ENCODE measurements at places on chromosomes 2 and 18.

DNA sequence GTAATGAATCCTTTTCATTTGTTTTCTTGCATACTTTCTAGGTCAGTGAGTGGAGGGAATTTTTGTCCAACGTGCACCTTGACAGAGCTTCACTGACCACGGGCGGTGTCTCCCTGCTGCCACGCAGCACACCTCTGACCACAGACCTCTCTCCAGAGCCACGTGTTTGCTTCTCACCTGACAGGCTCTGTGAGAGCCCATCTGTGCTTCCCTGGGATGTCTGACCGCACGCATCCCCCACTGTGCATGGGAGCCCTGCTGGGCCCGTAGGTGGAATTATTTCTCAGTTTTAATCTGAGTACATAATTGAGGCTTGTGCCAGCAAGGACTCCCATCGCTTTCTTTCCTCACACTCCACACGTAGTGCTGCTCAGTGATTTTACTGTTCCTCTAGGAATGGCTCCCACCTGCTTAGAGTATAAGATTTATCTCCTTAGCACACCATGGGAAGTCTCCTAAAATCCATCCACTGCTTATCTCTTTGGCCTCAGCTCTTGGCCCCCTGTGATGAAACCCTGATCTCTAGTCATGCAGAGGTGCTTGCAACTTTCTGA, 482.6 kb downstream of the TSN start:
- no peak for DNase-seq

- DNase-seq = no peak
These were observed 5.8 kb upstream of the MTA3 start for GRCh38 chr2:42562474-42563144.

DNA sequence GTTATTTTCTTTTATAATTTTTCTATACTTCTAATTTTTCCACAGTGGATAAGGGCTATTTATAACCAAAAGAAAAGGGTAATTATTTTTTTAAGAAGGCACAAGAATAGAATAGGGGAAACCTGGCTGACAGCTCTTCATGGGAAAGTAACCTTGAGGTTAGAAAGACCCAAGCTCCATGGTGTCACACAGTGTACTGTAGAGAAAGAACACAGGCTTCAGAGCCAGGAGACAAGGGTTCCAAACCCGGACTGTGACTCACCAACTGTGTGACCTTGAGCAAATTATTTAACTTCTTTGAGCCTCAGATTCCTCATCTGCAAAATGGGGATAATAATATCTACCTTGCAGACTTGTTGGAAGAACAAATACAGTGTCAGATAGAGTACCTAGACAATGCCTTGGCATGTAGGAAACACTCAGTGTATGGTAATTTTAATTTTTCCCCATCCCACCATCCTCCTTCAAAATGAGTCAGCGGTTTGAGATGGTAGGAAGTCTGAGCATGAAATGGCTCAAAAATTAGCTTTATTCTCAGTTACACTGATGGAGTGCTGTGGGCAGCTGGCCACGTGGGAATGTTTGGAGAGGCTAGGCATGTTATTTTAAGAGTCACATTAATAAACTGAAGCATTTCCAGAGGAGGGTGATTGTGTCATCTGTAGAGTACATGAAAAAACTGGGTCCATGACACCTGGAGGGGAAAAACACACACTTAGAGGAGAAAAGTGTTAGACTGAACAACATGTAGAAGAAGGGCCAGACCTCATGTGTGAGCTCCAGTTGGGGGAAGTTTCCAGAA, 36.7 kb downstream of the TMEM37 start:
- DNase-seq = no peak

GRCh38 chr2:226720948-226721347, 78.7 kb downstream of the IRS1 start:
- DNase-seq = no peak

DNA sequence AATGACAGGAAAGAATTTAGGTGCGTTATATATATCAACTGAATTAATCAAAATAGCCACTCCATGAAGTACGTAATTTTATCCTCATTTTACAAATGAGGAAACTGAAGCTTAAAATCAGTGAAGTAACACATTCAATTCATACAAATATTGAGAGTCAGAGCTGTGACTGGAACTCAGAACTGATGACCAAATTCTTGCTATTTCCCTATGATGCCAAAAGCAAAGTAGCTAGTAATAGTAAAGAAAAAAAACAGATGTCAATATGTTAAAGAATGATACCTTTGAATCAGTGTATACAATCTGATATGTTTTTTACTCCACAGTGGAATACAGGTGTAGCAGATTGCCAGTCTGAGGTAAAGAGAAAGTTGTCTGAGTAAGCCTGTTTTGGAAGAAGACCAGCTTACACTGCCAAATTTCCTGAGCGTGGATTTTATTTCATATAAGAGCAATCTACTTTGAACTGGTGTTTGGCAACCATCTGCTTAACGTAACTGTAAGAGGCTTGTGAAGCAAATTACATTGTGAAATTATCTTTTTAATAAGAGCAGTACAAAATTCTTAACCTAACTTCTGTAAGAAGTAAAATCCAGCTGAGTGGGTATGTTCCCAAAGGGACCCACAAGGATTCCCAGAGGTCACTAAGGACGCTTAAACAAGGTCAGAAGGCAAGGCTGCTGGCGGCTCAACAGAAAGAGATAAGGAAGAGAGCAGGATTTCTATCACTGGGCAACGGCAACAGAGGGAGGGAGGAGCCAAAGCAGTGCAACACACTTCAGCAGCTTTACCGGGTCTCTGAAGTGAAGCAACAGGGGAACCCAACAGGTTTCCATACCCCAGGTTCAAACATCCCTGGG, 85.6 kb downstream of the IKZF2 start:
- DNase-seq = no peak

DNA sequence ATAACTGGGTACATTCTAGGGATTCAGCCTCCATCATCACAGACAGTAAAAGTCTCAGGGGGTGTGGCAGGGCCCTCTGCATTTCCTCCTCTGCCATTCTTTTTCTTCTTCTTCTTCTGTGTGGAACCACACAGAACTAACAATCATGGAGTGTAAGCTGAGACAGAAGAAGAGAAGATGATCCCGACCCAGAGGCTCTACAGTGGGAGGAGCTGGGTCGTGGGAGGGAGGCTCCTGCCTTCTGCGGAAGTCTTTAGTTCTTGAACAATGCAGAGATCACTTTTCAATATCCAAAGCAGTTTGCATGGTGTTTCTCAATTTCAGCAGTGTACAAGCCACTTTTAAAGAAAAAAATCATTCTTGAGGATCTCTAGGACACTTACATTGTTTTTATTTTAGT, 80.9 kb downstream of the KCNS3 start:
- no peak for DNase-seq

DNA sequence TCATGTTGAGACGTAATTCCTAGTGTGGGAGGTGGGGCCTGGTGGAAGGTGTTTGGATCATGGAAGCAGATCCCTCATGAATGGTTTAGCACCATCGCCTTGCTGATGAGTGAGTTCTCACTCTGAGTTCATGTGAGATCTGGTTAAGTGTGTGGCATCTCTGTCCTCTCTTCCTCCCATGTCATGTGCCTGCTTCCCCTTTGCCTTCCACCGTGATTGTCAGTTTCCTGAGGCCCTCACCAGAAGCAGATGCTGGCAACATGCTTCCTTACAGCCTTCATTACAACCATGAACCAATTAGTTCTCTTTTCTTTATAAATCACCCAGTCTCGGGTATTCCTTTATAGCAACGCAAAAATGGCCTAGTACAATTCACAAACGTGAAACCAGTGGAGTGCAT, 14.6 kb upstream of the MCM6 start:
- DNase-seq = no peak

GRCh38 chr18:78726326-78727056, 253.1 kb upstream of the SALL3 start:
- DNase-seq = no peak

DNA sequence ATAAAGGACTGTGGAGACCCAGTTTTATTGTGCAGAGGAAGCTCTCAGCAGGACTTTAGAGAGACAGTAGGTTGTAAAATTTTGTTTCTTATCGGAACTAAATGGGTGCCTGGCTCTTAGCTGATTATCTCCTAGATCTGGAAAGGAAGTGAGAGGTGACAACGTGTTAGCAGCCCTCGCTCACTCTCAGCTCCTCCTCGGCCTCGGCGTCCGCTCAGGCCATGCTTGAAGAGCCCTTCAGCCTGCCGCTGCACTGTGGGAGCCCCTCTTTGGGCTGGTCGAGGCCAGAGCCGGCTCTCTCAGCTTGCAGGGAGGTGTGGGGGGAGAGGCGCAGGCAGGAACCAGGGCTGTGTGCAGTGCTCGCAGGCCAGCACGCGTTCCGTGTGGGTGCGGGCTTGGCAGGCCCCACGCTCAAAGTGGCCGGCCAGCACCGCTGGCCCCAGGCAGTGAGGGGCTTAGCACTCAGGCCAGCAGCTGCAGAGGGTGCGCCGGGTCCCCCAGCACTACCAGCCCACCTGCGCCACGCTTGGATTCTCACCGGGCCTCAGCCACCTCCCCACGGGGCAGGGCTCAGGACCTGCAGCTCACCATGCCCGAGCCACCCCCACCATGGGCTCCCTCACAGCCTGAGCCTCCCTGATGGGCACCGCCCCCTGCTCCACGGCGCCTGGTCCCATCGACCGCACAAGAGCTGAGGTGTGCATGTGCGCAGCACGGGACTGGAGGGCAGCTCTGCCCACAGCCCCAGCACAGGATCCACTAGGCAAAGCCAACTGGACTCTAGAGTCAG, 4.6 kb upstream of the MFF start:
- no peak for DNase-seq

DNA sequence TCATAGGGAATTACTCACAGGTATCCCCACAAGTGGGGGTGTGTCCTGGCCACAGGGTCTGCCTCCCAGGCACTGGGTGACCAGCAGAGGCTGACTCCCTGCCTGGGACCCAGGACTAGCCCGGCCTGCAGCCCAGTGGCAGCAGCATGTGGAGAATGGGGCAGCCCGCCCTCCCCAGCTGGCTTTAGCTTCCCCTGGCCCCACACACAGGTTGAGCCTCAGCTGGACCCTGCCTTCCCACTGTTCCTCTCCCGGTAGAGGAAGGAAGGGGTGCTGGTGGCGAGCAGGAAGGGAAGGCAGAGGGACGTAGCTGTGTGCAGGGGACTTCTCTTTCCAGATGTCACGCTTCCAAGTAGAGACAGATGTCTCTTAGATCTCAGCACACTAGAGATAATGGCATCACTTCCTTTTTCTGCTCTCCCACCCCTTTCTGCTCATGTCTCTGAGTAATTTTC, 51.4 kb downstream of the EMILIN2 start:
- DNase-seq = no peak

Measured in Panc1 (cell line).